Left hindlimb (tissue), 1 donor: ENCODE measurements at places on chromosomes 16 and 17.
A peak's percentile ranks its signal among the peaks of the same experiment; 100 is the strongest.

DNA sequence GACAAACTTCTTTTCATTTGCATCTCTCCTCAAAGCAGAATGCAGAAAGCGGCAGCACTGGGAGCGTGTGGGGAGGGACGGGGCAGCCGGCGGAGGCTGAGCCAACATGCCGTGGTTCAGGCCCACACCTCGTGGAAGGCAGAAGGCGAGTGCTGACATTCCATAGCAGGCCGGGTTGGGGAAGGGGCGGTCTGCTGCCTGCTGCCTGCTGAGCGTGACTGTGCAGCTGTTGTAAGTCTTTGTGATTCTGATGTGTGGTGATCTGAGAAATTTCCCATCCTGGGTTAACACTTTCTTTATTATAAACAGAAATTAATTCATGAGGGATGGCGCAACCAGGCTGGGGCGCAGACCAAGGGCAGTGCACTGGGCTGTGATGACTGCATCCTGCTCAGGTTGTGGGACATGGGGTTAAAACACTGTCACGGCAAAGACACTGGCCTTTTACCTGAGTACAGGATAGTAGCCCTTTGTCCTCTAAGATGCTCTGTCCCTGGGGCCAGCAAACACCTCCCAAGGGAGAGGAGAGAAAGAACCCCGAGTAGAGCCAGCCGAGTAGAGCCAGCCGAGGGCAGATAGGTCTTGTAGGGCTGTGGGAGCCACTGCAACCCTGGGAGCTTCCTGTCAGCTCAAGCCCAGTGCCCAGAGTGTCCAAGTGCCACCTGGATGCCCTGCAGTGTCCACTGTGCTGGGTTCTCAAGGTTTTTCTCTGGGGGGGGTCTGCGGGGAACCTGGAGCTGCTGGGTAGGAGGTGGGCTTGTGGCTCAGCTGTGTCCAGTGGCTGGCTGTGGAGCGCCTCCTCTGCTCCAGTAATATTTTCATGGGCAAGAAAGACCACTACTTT, 8.8 kb upstream of the DNASE1 start:
- no peak for DNase-seq

DNA sequence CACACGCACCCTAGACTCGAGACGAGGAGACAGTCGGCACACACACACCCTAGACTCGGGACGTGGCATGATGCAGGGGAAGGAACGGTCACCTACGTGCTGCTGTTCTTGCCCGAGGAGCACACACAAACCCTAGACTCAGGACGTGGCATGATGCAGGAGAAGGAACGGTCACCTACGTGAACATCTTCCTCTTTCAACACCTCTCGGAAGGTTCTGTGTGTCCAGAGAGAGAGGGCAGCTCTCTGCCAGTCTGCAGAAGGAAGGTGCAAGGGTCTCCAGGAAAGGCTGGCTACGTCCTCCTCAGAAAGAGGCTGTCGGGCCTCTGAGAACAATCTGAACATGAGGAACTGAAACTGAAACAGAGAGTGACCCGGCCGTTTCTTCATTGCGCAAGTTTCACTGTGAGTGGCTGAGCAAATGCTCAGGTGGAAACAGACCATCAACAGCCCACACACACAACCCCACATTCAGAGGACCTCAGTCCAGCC, 43.4 kb downstream of the ZNF276 start:
- DNase-seq: no peak

DNA sequence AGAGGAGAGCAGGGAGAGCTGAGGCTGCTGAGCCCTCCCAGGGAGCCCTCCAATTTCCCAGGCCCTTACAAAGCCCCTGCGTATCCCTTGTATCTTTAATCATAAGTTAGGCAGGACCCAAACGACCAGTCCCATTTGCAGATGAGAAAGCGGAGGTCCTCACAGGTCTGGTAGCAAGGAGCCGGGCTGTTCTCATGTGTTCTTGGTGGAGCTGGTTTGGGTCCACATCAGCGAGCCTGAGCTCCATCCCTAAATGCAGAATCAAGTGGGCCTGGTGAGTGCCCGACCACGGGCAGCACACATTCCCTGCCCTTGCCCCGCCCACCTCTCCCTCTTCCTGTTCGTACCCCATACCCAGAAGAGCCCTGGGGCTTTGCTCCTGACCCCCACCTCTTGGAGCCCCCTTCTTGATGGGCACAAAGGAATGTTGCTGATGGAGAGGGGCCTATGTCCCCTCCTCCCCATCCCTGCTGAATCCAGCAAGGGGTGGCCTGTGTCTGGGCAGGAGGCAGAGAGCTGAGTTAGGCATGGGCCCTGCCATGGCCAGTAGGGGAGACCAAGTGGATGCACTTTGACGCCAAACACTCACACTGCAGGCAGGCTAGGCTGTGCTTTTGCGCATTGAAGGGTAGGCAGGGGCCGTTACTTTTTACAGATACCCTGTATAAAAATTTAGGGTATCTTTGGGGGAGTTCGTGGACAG, 18.3 kb upstream of the ADCY7 start:
- no peak for DNase-seq

GRCh38 chr16:31532120-31532519, 4.4 kb downstream of the AHSP start:
- no peak for DNase-seq

GRCh38 chr17:82242977-82243647, 14.3 kb downstream of the SLC16A3 start:
- DNase-seq: peak; percentile 84
